Germinal center (tissue), 1 donor: ENCODE measurements at places on chromosomes 3 and 15.
A peak's percentile ranks its signal among the peaks of the same experiment; 100 is the strongest.

- peak; percentile 30 for DNase-seq
These were observed at the start of gene ZBTB47 for GRCh38 chr3:42653560-42654330. TSS of gene ZBTB47 (plus strand) at chr3:42653697. CDS start at chr3:42658356, 4,659 bp downstream.

GRCh38 chr3:53624061-53624857 is 129.8 kb downstream of the CACNA1D start:
- DNase-seq: no peak

- DNase-seq: no peak
These were observed 180.6 kb downstream of the FMN1 start for GRCh38 chr15:33013827-33014445.

DNA sequence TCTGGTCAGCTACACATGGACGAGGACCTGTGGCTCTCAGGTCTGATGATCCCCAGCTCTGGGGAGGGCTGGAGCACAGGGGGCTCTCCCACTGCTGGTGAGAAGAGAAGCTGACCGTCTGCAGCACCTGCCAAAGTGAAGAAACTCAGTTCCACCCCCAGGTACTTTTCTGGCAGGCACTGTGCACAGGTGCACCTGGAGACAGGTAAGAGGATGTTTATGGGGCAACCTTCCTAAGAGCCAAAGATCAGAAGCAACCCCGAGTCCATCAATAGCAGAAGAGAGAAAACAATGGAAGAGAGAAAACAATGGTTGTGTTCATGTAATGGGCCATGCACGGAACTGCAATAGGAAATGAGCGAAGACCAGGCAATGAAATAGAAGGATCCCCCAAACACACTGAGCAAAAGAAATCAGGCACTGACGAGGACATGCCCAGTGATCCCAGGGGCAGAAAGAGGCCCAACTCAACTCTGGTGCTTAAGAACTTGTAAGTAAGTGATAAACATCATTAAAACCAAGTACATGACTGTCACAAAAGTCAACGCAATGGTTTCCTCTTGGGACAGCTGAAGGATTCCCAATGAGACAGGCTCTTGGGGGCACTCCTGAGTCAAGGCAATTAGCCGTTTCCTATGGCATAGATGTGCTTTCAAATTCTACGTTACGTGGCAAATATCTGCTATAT is 95.0 kb upstream of the ALDH1A3 start:
- DNase-seq: no peak

- no peak for DNase-seq
These were observed 248.9 kb downstream of the SLCO3A1 start for GRCh38 chr15:92102395-92102755.

DNA sequence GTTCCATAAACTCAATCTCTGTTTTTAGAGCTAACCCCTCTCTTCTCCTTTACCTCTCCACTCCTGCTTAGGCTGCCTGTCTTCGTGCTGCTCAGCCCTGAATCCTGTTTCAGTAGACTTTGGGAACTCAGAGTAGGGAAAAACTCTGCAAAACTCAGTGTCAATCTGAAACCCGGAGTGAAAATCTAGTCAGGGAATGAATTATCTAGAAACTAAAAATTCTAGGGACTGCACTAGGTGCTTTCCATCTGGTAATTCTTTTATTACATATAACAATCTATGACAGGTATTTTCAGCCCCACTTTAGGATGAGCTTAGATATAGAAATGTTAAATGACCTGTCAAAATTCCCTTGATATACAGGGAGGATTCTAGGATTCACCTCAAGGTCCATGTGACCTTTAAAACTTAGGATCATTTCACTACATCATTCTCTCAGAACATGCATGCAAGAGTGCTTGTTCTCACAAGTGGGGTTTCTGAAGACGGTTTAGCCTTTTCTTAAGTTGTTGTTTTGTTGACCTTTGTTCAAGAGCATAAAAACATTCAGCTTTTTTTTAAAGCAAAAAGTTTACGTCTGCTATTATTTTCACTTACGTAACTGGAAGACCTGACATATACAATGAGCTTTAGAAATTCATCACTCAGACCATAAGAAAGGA is 108.2 kb upstream of the MBNL1 start:
- no peak for DNase-seq
